Hepatic stellate cell (primary cell): ENCODE measurements at places on chromosomes 7 and 10.
A peak's percentile ranks its signal among the peaks of the same experiment; 100 is the strongest.

DNA sequence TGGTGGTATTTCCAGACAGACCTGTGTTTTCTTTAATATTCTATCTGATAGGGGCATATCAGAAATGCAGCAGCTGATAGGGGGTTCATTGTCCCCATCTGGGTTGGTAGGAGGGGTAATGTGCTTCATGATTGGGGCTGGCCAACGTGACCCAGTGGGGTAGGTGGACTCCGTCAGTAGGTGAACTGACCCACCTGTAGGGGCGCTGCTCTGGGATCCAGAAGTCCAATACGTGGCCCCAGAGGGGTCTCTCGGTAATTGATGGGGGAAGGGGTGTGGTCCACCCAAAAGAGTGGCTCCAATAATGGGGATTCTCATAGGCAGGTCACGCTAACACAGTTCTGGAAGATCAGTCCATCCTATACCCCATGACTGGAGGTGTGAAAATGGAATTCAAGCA, 112.0 kb downstream of the PRLHR start:
- DNase-seq: no peak

- DNase-seq: no peak
Measured at GRCh38 chr10:11256896-11257295, 239.2 kb downstream of the CELF2 start.

- DNase-seq: peak; percentile 21
Measured at GRCh38 chr10:34655286-34656170, 159.6 kb downstream of the PARD3 start.

GRCh38 chr10:2202401-2202800, 465.1 kb upstream of the ADARB2 start:
- DNase-seq: no peak

- peak; percentile 69 for DNase-seq
Measured at GRCh38 chr10:17989908-17990767, 38.4 kb downstream of the SLC39A12 start.

- DNase-seq: no peak
Measured at GRCh38 chr7:17318146-17318545, 19.7 kb downstream of the AHR start.

DNA sequence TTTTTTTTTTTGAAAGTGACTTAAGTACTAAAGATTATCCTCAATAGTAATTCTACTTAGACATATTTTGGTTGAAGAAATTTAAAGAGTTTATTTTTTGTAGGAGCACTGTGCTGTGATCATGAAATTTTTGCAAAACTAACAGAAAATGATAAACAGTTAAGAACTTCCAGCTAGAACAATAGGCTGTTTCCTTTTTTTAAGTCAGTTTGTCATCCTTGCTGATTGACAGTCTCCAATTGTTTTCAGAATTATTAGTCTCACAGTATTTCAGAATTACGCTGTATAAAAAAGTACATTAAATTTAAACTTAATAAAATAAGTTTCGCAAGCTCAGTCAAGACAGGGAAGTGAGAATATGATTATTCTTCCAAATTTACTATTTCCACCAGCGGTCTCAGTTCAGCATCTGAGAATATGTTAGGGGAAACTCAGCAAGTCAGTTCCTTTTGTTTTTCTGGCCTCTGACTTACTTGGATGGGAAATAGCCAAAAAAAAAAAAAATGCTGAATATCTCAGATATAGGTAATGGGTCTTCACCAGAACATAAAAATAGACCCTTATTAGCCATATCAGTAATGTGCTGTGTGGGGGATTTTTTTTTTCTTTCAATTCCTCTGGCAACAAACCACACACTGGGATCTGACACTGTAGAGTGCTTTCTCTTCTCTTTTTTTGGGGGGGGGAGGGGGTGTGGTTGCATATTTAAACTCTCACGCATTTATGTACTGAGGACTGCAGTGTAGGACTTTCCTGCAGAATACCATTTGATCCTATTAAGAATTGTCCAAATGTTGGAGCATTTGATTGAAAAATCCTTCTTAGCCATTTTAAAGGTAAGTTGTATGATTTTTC, at the start of gene CD36:
Gene CD36 (plus strand): TSS at position 732 of the 855 bp plus-strand sequence. CDS start 8,099 bp downstream, outside the sequence.
- no peak for DNase-seq

GRCh38 chr10:34018784-34019183, 684.3 kb upstream of the NRP1 start:
- DNase-seq: no peak

GRCh38 chr7:47572939-47573757, 8.8 kb downstream of the TNS3 start:
- no peak for DNase-seq

GRCh38 chr10:59896191-59896590, 10.2 kb downstream of the CCDC6 start:
- no peak for DNase-seq

GRCh38 chr7:157635148-157635500, 298.3 kb downstream of the DNAJB6 start:
- no peak for DNase-seq

DNA sequence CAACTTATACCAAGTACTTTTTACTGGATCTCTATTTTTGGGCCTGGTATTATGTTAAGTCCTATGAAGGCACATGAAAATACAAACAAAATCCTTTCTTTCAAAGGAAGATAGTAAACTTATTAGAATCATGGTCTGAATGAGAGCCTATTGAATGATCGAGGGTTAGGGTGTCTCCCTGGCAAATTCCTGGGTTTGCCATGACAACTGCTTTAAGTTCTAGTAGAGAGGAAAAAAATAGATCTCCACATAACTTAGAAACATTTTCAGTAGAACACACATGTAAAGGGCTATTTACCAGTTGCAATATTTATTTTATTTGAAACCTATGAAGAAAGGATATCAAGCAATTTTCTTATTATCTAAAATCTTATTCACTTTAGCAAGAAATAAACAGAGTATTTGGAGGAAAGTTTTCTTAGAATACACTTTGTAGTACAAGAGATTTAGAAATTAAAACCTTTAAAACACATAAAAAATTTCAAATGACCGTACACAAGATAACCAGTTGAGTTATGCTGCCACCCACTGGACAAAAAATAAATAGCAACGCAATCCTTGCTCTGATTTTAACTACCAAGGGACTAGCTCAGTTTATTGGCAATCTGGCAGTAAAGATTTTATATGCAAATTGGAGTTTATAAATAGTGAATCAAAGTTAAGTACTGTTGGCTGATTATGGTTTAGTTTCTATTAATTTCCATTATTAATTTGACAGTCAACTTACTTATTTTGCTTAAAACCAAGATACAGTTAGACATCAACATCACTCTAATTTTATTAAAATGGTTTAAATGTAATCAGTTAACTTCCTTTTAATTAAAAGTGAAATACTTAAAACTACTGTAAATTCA, 33.9 kb downstream of the CACUL1 start:
- DNase-seq: peak; percentile 21

DNA sequence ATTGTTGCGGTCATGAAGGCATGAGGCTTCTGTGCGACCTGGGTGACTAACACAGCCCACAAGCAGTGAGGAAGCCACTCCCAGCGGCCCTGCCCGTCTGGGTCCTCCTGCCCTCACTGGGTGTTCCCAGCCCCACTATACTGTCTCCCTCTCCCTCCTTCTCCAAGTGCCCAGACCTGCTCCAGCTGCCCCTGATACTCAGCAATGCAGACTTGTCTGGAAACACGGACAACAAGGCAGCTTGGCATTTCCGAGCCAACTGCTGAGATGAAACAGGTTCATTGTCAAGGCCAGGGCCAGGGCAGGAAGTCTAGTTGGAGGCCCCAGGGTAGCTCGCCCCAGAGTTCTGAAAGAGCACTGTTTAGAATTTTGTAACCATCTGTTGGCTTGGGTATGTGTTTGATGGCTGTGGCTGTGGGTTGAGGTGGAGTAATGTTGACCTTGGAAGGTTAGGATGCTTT, 95.7 kb downstream of the RBM20 start:
- no peak for DNase-seq
